ENCODE measurements at places on chromosomes 11 and 22.

- no peak for DNase-seq
These were observed 212.8 kb downstream of the DSCAML1 start for GRCh38 chr11:117584056-117584830.

DNA sequence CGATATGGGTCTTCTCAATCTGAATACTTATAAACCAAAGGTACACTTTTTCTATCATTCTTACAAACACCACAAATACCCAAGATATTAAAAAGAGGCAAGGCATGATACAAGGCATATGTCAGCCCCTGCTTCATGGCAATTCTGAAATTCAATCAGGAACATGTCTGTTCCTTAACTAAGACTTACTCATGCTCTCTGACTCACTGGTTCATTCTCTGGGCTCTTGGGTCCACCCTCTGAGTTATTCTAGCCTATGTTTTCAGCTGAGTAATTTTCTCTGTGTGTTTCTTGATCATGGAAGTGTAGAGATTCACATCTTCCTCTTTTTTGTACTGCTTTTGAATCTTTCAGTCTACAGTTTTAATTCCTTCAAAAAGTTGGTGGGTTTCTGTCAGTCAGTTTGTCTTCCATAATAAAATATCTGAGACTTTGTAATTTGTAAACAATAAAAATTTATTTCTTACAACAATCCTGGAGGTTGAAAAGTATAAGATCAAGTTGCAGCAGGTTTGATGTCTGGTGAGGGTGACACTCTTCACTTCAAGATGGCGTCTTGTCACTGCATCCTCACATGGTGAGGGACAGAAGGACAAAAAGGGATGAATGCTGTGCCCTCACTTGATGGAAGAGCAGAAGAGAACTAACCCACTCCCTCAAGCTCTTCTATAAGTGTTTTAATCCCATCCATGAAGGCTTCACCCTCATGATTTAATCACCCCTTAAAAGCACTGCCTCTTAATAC, 211.7 kb downstream of the FAM76B start:
- no peak for DNase-seq

GRCh38 chr11:127485541-127485940, 485.0 kb upstream of the KIRREL3 start:
- DNase-seq: no peak

DNA sequence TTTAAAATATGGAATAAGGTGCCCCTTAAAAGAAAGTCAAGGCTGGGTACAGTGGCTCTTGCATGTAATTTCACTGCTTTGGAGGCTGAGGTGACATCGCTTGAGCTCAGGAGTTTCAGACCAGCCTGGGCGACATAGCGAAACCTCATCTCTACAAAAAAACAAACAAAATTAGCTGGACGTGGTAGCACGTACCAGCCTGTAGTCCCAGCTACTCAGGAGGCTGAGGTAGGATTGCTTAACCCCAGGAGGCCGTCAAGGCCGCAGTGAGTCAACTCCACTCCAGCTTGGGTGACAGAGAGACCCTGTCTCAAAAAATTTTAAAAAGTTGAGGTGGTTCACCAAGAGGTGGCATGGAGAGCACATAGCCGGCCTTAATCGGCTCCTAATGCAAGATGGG, 17.7 kb upstream of the ADORA2A start:
- DNase-seq: no peak

DNA sequence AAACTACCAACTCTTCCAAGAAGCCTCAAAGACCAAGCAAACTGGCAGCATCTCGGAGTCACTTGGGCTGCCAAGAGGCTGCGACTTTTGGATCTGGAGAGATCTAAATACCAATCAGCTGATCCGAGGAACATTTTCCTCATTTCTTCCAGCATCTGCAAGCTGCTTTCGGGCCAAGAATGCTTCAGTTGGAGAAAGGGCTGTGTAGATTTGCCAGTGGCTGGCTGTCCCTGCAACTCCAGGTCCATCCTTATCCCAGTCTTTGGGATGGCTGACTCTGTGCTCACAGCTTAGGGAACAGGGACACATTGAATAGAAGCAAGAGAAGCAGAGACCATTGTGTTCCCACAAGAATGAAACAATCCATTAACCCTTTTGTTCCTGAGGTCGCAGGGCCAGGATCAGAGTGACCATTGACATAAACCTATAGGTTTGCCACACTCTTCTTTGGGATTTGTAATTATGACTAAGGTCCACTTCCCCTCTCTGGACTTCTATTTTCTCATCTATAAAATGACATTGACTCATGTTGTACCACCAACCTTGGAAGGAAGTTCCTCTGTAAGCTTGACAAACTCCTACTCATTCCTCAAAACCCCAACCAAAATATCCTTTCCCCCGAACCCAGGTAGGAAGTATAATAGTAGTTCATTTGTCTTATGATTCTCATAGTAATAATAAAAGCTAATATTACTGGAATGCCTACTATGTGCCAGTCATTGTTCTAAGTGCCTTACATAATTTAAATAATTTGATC, 340.8 kb downstream of the MN1 start:
- no peak for DNase-seq

GRCh38 chr22:37674951-37675929, at the start of gene LGALS1:
LGALS1 (plus strand) TSS chr22:37675636; CDS start chr22:37675703, 67 bp downstream.
- peak; percentile 45 for DNase-seq

- no peak for DNase-seq
These were observed 47.5 kb upstream of the C11orf87 start for GRCh38 chr11:109374441-109374840.

GRCh38 chr11:47467357-47467756, 18.4 kb upstream of the RAPSN start:
- no peak for DNase-seq

DNA sequence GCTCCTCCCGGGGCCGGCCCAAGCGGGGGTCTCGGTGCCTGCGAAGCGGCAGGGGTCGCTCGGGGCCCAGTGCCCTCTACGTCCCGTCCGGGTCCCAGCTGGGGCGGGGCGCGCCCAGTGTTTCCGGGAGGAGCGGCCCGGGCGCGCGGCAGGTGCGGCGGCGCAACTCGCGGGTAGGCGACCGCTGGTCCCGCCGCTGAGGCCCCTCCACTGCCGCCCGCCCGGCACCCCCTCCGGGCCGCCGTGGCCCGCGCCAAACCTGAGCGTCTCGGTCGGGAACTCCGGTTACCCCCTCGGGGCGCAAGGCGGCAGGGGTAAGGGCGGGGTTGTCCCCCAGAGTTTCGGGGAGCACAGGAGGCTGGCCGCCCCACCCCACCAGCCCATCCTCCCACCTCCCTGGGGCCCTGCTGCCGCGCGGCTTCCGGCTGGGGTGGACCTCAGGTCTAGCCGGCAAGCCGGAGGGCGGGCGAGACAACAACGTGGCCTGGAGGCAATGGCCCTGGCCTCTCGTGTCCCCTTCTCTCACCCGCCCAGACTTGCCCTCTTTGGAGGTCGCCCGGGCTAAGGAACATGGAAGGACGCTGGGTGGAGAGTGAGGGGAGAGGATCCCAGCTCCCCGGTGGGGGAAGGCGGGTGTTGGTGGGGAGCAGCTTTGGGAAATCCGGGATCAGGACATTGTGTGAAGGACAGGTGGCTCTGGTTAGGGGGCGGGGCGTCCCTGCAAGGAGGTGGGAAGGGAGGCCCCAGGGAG, 398 bp upstream of the CRACR2B start:
- DNase-seq: no peak

GRCh38 chr11:116507849-116508695, 264.7 kb downstream of the BUD13 start:
- DNase-seq: no peak

Data from effector memory CD8-positive, alpha-beta T cell (primary cell).